ENCODE measurements at places on chromosomes 2 and 18. TPM values are rescaled to one million over a fixed set of nuclear protein-coding genes. Genes with fewer than 3 reads are reported as not detected.

GRCh38 chr2:120605231-120605935, 130.3 kb upstream of the GLI2 start:
- no peak for DNase-seq

DNA sequence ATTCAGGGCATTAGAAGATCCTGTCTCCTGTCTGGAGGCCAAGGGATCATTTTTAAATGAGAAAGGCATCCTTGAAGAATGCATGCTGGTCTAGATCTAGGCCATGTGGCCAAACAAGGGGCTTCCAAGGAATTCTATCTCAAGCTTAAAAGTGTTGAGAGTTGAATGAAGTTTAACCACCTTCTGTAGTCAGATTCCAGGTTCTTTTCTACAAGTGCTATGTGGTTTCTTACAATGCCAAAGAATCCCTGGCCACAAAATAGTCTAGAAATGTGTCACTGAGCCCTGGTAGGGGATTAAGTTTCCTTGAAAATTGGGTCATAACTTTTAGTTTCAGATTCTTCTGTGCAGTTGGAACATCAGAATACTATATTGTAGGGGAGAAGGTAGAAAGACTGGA, 640.7 kb upstream of the ACVR2A start:
- DNase-seq: no peak

- no peak for DNase-seq
Observed at GRCh38 chr18:36711014-36711725, 117.6 kb downstream of the TPGS2 start.

DNA sequence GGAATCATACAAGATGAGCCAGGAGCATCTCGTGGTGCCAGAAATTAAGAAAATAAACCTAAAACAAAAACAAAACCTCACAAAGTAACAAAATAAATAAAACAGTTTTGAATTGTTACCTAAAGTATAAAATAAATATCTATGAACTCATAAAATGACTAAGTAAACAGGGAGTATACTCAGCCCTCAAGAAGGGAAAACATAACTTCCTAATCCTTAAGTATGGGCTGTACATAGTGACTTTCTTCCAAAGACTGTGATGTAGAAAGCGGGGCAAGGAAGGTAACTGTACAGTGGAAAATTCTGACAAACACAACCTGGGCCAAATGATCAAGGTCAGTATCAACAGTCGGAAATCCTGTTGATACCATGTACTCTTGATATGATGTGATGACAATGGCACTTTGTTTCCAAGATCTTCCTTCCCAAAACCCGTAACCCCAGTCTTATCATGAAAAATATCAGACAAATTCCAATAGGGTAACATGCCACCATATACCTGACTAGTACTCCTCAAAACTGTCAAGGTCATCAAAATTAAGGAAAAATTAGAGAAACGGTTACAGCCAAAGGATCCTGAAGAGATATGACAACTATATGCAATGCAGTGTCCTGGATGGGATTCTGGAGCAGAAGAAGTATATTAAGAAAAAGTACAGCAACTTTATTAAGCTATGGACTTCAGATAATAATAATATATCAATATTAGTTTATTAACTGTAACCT, 76.0 kb upstream of the XIRP2 start:
- no peak for DNase-seq

- DNase-seq: no peak
Observed at GRCh38 chr18:9106800-9107584, 4.5 kb downstream of the NDUFV2 start.

GORASP2 gene
- 63.1 TPM for total RNA-seq

VAMP8 gene
- total RNA-seq: 31.1 TPM

ALLC gene
- total RNA-seq: 7.6 TPM

Data from sciatic nerve (tissue), 2 donors.